ENCODE measurements at places on chromosomes 7 and 10.
A peak's percentile ranks its signal among the peaks of the same experiment; 100 is the strongest.

- no peak for DNase-seq
These were observed 120.2 kb upstream of the ODAD2 start for GRCh38 chr10:28118985-28119628.

DNA sequence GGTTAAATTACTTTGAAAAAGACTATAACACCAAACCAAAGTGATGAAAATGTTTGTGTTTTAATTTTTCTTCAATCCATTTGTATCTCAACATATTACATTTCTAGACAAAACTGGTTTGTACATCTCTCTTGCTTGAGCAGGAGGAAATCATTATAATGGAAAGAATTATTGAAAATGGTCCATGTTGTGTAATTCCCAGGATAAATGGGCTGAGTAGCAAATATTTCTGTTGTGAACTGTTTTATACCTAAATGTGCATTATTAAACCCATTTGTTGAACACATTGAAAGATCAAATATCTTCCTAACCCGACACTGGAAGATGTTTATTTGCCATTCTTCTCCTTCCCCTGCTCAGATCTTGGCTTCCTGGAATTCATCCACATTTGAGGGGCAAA, 14.1 kb upstream of the CDK6 start:
- no peak for DNase-seq

DNA sequence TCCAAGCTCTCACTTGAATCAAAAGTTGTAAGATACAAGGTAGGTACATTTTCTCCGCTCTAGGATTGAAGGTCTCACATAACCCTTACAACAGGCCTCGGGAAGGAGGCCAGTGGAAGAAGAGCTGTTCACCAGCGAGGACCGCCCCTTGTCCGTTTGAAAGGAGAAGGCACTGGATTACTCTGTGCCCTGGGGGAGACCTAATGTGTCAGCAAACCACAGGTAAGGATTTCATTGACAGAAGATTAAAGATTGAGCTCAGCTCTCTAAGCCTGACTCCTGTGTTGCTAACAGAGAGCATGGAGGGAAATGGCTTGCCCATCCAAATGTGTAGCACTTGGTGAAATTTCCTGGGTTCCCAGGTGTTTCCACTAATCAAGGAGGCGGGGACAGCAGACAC, 81.2 kb downstream of the SLC16A9 start:
- DNase-seq, result no peak

- DNase-seq, result no peak
These were observed 317.5 kb downstream of the CXCL12 start for GRCh38 chr10:44067432-44067831.

- peak; percentile 30 for DNase-seq
These were observed 37.0 kb upstream of the IL15RA start for GRCh38 chr10:6014241-6014761.

DNA sequence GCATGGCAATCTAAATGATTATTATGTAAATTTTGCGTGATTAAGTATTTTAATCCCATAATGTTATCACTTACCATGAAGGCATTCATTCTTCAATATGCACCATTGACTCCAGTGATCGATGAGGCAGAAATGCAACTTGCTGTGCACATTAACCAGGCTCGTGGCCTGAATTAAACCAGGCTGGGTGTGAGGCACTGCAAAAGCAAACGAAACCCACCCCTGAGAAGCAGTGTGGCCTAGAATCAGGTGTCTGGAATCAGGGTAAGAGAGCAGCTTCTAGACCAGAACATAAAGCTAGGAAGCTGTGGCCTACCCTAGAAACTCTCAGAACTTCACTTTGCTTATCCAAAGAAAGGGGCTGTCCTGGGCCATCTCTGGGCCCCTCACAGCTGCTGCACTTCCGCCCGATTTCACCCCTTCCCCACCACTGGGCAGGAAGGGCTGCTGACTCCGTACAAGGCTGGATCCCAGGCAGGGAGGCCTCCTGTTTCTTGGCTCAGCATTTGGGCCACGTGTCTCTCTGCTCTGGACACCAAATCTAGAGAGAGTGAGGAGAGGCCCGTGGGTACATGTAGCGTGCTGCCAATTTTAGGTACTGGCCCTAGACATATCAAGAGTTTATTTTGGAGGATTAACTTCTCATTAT, 4.4 kb downstream of the PTPRE start:
- no peak for DNase-seq

DNA sequence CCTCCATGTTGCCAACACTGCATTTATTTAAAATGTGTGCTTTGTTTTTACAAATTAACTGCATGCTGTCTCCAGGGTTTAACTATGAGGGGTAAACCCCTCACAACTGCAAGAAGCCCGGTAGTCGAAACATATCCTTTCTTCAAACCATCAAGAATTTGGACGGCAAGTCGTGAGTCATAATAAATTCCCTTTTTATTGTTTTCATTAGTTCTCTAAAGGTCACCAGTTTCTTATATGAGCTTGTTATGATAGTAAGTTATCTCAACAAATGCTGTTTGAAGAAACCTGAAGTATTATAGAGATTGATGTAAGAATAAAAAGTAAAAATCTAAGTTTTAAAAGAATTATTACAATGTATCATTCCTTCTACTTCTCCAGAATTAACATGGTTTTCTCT, 12.2 kb upstream of the FIGNL1 start:
- DNase-seq, result no peak

DNA sequence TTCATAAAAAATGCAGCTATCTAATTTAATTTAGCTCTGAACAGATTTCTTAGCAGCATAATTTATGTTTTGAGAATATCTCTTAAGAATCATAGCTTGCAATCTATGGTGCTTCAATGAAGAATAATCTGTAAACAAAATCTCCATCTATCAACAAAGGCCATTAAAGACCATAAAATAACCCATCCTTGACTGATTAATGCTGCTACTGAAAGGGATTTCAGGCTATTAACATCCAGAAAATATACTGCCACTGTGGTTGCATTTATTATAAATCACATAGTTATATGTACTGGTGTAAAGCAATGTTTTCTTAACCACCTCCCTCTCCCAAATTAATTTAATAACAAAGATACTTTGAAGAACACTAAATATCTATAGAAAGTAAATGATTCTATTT, 191.6 kb downstream of the PCDH15 start:
- DNase-seq, result no peak

GRCh38 chr7:33130184-33130583, 820 bp downstream of the BBS9 start:
- no peak for DNase-seq

DNA sequence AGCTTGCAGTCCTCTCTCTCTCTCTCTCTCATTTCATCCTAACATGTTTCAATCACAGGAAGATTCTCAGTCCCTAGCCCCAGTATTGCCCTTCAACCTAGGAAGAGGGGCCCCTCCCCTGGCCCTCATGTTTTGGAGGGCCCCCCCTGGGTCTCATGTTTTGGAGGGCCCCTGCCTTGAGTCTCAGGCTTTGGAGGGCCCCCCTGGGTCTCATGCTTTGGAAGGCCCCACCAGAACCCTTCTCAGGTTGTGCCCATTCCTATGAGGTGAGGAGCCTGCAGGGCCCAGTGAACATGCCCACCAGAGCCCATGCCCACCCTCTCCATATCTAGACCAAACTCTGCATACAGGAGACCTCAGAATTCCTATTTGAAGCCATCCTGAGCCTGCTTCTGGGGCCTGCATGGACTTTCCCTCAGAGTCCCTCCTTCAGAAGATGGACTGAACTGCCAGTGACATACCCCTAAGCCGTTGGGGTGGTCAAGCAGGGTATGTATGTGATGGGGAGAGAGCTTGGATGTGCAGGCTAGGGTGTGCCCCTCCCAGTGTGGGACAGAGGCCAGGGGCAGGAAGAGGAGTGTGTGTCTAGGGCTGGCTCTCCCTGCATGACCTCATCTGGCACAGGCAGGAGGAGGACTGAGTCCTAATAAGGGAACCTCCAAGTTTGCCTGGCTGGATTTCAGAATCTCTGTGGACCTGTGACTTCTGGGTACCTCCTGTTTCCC, 8.1 kb upstream of the VDAC2 start:
- DNase-seq, result no peak

- no peak for DNase-seq
These were observed 5.4 kb downstream of the TSPAN13 start for GRCh38 chr7:16758631-16759611.

GRCh38 chr7:41045556-41046123, 657.2 kb downstream of the INHBA start:
- no peak for DNase-seq

GRCh38 chr7:11193131-11193867, 219.6 kb downstream of the PHF14 start:
- DNase-seq, result no peak

GRCh38 chr10:60846173-60846572, 67.9 kb downstream of the CDK1 start:
- no peak for DNase-seq

DNA sequence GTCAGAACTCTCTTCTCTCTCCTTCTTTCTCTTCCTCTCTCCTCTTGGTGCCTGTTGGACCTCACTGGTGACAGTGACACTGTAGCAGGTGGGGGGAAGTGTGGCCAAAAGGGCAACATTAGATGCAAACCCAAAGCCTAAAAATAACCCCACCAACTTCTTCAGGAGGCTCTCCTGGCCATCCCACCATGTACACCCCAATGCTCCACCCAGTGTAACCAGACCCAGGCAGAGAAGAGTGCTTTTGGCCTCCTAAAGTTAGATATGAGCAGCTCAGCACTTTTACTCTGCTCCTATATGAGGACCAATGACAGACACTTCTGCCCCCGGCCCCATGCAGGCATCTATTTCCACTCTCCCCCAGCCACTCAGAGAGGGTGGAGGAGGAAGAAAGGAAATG, 5.5 kb downstream of the MYOZ1 start:
- no peak for DNase-seq

DNA sequence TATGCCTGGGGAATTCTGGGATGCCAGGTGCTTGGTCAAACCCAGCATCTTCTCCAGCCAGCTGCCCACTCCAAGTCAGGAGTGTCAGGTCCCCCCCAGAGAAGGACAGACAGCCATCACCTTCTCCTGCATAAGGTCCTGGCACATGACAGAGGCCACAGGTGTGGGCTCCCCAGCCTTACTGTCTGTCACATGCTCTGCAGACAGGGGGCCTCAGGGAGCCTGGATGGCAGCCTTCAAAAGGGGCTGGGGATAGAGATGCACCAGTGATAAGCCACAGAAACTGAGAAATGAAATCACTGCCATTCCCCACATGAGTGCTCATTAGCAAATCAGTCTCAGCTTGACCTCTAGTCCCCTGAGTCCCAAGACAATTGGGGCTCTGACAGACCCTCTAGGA, 72.9 kb downstream of the PLXNA4 start:
- DNase-seq, result no peak

DNA sequence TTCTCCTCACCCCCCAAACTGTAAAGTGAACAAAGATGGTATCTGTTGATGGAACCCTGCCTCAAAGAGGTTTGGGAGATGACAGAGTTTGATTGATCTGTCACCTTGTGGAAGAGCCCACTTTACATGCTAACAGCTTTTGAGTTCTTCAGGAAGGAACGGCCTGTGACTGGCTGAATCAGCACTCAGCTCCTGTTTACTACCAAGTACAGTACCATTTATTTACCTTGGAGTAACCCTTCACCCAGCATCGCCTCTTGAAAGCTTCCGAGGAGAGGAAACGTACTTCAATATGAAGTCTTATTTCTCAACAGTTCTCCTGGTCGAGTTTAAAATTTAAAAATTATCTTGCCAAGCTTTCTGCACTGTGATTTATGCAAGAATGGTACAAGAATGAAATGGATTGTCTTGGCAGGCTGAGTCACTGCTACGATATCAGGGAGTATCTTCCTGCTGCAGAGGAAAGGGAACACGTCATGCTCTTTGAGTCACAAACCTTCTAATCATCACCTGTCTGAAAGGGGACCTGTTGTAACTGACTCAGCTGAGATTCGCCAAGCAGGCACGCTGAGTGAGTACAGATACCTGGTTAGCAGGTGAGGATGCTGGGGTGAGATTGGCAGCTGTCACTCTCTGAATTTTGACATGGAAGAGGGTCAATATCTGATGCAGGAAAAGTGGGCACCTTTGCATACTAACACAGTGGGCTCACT, 30.1 kb downstream of the KLF6 start:
- DNase-seq, result no peak

- DNase-seq, result no peak
These were observed 160.9 kb downstream of the LRRC4 start for GRCh38 chr7:127870231-127870907.

GRCh38 chr7:143485094-143485493, 7.4 kb downstream of the TAS2R41 start:
- DNase-seq, result no peak

DNA sequence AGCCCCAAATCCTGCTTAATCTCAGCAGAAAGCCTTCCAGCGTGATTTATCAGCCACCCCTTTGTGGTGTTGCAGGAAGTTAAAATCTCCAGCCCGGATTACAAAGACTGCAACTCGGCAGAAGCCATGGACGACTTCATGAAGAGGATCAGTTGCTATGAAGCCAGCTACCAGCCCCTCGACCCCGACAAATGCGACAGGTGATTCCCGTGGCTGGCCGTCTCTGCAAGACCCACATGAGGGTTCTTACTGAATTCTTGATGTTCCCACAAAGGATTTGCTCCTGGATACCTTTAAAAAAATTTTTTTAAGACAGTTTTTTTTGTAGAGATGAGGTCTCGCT, 16.7 kb downstream of the PFKFB3 start:
- no peak for DNase-seq

DNA sequence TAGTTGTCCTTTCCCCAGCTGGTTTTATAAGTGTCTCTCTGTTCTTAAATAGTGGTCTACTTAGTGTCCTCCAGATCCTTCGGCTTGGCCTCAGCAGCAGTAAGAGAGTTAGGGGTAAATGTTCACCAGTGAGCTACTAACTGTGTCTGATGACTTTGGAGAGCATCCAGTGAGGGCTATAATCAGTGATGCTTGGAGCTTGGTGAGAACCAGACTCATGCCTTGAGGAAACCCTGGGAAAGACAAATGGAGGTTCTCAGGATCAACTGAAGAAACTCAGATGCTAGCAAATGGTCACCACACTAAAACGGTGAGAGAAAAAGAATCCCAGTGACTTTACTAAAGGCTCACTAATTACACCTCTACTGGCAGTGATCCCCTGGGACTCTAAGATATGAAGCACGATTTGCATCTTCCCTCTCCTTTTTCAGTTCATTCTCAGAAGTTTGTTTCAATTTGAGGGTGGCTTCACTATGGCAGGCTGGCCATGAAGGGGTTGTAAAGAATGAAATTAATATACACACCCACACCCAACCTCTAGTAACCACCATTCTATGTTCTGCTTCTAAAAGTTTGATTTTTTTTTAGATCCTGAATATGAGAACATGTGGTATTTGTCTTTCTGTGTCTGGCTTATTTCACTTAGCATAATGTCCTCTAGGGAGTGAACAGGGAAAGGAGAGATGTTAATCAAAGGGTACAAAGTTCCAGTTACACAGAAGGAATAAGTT, 177.9 kb downstream of the PDE1C start:
- no peak for DNase-seq

- DNase-seq, result no peak
These were observed 32.8 kb downstream of the TMEM130 start for GRCh38 chr7:98836811-98837629.

GRCh38 chr7:46201961-46202360, 280.9 kb upstream of the IGFBP3 start:
- no peak for DNase-seq

DNA sequence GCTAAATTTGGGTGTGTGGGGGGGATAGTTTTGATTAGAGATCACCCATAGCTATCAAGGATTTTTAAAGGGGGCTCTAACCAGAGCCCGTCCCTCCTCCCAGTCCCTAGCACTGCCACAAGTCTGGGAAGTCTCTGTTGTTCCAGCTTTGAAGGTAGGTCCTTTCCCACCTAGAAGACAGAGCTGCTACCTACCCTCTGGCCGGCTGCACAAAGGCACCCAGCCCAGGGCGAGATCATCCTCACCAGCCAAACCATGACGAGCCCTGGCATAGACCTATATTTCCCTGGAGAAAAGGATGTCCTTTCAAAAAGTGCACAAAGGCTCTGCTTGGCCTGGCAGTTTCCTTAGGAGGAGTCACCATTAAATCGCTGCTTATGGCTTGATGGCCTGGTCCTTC, 147.8 kb downstream of the CYP26A1 start:
- DNase-seq, result no peak
